ENCODE measurements at places on chromosomes 11 and 22.

GRCh38 chr11:104352036-104352435, 188.1 kb upstream of the PDGFD start:
- no peak for DNase-seq

- DNase-seq = no peak
These were observed 16.1 kb downstream of the BIK start for GRCh38 chr22:43126501-43127165.

DNA sequence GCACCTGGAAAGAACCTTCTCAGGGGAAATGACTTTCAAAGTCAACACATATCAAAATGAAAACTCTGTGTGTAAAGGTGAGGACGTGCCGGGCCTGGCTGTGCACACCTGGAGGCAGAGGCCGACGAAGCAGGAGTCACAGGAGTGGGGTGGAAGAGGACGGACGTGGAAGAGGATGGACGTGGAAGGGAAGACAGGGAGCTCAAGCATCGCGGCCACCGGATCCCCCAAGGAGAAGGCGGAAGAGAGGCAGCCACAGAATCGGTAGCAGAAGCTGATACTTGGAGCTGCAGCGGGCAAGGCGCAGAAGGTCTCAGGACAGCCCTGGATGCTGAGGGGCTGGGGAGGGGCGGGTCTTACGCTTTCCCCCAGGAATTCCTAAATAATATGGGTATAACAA, 519.8 kb downstream of the BRD1 start:
- no peak for DNase-seq

DNA sequence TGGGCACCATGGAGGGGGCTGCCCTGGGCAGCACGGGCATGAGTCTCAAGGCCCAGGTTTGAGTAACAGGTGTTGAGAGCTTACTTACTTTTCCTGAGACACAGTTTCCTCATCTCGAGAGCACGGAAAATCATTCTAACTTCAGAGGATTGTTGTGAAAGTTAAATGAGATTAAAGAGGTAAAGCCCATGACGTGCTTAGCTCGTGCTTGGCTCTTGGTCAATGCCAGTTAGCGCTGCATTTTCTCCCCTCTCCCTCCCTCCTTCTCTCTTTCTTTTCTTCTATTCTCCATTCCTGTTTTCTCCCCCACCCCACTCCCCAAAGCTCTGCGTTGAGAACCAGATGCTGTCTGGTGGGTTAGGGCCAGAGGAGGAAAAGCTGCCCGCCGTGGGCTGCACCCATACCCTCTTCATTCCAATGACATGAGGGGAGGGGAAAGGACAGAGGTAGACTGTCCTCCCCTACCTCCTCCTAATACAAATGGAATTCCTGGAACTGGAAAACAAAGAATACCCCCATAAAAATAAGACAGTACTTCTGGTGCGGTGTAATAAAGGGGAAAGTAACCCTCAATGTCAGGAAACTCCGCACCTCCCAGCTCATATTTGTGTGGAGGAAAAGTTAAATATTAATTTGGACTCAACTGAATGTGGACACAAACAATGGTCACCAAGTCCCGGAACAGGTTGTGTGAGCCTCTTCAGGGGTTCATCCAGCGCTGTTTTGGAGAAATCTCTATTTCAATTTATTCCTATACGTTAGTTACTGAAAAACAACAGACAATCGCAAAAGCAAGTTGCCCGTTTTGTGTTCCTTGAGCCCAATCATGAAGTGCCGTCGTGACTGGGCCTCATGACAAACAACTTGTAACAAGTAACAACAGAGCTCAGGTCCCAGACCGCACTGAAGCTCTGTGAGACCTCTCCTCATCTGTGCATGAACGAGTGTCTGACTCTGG, 54.8 kb upstream of the B3GAT1 start:
- DNase-seq = no peak

DNA sequence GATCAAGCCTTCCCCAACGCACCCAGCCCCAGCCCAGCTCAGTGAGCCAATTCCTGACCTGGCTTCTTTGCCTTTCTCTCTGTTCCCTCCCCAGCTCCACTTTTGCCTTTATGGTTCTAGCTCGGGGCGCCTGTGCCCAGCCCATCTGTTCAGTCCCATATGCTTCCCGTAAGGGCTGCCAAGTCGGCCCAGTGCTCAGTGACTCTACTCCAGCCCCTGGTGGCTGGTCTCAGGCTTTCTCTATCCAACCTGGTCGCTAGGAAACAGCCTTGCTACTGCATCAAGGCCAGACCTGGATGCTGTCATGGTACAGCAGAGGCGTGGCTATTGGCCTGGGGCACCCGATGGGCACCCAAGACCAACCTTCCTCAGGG, 178.0 kb downstream of the DSCAML1 start:
- no peak for DNase-seq

GRCh38 chr22:42459287-42460063, 27.3 kb upstream of the NFAM1 start:
- DNase-seq = no peak

GRCh38 chr22:44914026-44914721, 95.6 kb downstream of the PHF21B start:
- DNase-seq = no peak

DNA sequence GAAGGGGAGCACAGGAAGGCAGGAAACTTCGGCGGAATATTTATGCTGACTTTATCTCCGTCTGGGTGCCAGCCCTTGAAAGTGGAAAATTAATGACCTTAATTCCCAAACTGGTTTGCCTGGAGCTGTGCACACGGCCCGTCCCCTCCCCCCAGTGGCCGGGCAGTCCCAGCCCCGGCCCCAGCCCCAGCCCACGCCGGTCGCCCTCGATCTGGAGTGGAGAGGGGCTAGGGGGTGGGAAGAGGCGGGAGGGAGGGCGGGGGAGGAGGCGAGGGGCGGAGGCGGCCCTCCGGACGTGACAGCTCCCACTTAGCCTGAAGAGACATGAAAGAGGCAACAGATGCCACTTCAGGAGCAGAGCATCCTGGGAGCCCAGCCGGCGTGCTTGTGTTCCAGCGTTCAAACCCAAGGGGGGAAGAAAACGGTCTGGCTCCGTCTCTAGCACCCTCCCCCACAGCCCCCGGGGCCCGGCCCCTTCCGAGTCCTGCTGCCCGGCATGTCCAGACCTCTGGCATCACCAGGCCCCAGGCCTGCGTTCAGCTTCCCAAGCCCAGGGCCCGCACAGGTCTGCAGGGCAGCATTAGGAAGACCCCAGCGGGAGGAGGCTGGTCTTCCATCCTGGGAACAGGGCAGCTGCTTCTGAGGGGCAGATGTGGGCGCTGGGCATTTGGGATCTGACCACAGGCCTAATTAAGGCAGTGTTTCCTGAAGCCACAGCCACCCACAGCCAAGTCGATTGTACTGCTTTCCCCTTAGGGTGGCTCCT, 20.0 kb upstream of the LMO1 start:
- peak; percentile 80 for DNase-seq

DNA sequence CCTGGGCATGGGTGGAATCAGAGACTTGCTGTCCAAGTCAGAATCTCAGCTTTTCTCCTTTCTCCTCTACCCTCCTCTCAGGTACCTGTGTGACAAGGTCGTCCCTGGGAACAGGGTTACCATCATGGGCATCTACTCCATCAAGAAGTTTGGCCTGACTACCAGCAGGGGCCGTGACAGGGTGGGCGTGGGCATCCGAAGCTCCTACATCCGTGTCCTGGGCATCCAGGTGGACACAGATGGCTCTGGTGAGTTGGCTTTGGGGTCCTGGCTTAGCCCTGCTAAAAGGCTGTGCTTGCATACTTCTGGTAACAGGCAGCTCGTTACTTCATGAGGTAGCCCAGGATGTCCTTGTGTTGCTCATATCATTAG, 10.7 kb downstream of the MCM5 start:
- no peak for DNase-seq

All from NCI-H1436 treated with DMSO at 0.1 percent for 48 hours (cell line).